ENCODE measurements at places on chromosomes 16 and 17.

DNA sequence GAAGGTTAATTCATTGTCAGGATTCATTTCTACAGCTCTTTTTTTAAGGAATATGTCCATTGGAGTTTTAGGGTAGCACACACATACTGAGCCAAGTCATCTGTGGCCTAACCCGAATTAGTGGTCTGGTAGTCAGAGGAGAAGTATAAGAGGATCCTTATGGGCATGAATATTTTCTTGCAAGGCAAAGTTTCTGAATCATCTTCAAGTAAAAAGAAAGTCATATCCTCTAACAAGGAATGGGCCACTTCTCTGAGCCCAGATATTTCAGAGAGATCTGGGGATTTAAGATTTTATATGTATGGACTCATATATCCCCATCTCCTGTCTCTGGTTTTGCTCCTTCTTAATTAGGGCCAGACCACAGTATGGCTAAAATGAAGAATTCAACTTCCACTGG lies 99.2 kb upstream of the CDH8 start:
- no peak for DNase-seq

- DNase-seq: no peak
Measured at GRCh38 chr17:1498869-1499268, 6.4 kb upstream of the MYO1C start.

GRCh38 chr16:641326-642188 lies at the start of gene MCRIP2:
TSS of gene MCRIP2 (plus strand) at chr16:641828. CDS start at chr16:641992, 164 bp downstream.
- DNase-seq: peak; percentile 90

DNA sequence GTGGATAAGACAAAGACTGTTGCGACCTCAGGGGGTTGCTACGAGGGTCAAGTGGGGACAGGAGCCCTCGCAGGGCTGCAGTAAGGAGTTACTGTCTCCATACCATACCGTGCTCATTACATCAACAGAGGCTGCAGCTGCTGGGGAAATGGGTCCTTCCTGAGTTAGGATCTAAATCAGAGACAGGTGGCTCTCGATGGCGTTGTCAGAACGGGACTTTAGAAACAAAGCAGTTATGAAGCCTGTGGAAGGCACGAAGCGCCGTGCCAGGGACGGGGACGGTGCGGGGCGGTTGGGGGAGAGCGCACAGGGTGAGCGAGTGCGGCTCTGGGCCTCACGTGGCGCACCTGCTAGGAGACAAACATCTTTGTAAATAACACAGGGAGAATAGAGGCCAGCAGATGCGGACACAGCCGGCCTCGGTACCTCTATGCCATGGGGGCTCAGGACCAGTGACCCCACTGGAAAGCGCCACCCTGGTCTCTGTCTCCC lies 34.4 kb downstream of the ZCCHC14 start:
- no peak for DNase-seq

DNA sequence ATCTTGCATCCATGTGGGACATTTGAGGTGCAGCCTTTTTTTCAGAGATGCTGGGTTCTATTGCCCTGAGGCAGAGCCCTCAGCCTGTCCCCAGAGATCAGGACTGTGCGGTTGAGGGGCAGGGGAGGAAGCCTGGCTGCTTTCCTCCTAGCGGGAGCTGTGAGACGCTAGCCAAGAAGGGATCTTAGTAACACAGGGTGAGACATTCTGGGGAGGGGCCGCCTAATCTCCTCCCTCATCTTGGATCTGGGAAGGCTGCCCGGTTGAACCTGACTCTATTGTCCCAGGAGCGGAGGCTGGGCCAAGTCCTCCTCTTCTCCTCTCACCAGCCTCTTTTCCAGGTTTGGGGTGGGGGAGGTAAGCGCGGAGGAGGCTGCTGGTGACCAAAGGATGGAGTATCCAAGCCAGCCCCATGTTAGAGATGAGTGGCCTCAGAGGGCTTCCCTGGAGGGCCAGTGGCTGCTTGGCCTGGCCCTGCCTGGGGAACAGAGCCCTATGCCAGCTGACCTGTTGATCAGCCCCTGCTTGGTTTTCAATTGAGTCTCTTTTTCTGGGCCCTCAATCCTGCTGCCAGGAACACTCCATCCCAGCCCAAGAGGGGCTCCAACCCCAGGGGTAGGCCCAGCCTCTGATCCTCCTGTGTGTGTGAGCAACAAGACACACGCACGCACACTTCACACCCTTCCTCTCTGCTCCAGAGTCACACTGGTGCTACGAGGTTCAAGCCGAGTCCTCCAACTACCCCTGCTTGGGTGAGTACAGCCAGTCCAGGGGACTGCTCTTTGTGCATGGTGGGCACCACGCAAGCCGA lies 5.0 kb downstream of the CA4 start:
- DNase-seq: peak; percentile 2

DNA sequence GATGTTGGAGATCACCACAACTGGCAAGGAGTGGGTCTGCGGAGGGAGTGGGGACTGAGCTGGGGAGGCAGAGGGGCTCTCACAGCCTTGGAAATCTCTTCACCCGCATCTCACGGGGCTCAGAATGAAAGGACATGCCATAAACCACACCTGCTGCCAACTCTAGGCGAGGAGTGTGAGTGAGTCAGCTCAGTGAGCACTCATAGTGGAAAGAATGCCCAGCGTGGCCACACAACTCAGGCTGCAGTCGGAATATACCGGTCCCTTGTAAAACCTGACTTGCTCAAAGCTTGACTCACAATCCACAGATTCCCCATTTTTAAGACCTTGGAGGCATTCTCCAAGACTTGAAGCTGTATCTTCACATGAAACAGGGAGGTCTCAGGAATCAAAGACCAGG lies 36.7 kb downstream of the STAT5A start:
- DNase-seq: no peak

DNA sequence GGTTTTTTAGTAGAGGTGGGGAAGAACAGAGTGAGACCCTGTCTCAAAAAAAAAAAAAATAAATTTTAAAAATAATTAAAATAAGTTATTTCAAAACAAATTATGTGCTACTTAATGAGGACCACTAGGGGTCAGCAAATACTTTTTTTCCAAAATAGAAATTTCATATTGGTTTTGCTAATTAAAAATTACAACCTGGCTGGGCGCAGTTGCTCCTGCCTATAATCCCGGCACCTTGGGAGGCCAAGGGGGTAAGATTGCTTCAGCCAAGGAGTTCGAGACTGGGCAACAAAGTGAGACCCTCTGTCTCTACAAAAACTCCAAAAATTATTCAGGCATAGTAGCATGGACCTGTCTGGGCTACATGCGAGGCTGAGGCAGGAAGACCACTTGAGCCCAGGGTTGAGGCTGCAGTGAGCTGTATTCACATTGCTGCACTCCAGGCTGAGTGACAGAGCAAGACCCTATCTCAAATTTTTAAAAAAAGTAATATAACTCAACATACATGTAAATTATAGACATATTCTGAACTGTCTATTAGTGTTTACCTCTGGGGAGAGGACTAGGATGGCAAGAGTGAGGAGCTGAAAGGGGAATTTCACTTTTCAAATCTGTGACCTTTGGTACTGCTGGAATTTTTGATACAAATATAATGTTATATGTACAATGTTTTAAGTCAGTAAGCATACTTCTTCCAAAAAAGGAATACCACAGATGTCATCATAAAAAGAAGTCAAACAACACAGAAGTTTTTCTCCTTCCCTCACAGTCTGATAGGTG lies 8.1 kb downstream of the MEIOB start:
- DNase-seq: no peak

DNA sequence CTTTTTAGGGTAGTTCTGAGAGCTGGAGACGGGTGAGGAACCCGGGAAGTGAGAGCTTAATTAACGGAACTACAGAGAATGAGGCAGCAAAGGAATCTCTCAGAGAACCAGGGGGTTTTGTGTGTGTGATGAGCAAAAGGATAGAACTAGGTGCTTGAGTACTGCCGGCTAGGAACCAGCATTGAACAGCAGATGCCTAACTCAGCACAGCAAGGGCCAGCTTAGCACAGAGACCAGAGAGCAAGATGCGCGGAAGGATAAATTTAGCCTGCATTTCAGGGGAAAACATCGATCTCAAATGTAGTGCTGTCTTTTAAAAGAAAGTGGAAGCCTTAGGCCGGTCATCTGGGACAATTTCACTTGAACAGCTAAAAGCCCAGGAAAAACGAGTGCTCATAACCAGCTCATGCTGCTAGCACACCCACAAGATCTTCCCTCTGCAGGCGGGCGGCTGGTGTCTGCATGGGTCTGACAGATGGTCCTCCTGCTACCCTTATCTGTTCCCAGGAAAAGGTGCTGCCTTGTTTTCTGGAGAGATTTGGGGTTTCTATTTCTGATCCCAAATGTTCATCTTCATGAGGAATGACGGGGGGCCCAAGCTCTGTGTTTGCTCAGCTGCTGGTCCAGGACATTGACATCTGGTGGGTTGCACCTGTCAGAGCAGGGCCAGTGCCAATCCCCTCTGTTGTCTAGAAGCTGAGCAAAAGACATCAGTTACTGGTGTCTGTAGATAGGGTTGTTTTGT lies 103.9 kb downstream of the SOCS1 start:
- DNase-seq: no peak

- DNase-seq: no peak
Measured at GRCh38 chr16:88924834-88925539, 52.0 kb downstream of the CBFA2T3 start.

DNA sequence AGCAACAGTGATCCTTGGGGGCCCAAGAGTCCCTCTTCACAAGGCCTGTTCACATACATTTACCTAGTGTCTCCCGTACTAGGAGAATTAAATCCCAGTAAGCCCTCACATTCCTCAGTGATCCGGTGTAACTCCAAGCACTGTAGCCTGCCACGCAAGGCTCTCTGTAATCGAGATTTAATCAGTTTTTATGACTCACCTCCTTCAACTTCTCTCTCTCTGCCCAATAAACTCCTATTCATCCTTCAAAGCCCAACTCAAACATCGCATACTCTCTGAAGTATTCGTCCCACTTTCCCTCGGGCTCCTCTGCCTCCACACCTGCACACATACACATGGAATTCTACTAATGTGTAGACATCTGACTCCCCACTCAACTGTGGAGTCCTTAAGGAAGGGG lies 141.8 kb downstream of the CMIP start:
- DNase-seq: no peak

- DNase-seq: no peak
Measured at GRCh38 chr16:68279726-68280558, 15.6 kb downstream of the SLC7A6 start.

DNA sequence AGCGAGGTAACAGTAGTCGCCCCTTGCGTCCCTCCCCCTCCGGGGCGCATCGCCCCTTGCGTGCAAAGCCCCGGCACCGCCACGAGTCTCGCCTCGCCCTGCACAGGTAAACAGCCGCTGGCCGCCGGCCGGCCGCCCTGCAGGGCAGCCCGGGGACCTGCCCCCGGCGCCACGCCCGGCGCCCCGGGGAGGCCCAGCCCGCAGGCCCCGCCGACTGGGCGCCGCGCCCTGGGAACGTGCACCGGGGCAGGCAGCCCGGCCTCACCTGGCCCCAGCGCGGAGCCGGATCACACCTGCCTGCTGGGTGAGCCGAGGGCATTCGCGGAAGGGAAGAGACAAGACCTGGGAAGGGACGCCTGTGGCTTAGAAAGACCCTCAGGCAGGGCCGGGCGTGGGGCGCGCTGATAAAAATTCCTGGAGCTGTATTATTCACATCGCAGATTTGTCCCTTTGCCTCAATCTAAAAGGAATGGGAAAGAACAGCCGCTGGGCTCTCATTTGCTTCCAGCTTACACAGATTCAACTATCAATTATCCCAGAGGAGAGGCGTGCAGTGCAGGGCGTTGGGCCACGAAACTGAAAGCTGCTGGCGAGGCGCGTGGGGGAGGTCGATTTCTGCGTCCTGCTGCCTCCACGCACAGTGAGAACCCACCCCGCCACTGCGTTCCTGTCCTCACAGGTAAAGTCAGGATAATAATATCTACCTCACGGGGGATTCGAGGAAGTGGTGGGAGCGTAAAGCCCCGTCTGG lies 451.9 kb downstream of the SLC39A11 start:
- peak; percentile 79 for DNase-seq

GRCh38 chr16:2209258-2210008 lies 1.2 kb downstream of the BRICD5 start:
- no peak for DNase-seq

DNA sequence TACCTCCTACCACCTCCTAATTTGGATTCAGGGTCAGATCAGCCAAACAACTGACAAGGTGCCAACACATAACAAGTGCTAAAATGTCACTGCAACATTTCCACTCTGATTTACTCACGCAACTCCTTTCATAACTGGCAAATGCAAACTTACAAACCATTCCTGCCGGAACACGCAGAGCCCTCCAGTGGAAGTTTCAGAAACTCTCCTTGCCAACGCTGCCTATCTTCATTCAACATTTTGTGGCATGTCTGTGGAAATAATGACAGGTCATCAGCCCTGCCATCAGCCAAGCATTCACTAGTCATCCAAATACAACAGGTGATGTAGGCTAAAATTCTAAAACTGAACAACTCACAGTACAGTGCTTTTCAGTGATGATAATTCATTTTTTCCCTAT lies 37.7 kb upstream of the OR3A1 start:
- DNase-seq: no peak

DNA sequence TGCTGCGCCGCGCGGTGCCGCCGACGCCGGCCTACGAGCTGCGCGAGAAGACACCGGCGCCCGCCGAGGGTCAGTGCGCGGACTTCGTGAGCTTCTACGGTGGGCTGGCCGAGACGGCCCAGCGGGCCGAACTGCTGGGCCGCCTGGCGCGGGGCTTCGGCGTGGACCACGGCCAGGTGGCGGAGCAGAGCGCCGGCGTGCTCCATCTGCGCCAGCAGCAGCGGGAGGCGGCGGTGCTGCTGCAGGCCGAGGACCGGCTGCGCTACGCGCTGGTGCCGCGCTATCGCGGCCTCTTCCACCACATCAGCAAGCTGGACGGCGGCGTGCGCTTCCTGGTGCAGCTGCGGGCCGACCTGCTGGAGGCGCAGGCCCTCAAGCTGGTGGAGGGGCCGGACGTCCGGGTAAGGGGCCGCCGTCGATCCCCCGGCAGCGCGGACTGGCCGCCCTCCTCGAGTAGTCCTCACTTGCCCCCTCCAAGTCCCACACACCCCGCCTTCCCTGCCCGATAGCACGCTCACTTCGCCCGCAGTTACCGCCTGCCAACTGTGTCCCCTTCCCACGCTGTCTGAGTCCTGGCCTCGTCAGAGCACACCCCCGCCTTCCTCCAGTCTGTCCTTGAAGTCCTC lies 470 bp downstream of the MLYCD start:
- peak; percentile 72 for DNase-seq

- no peak for DNase-seq
Measured at GRCh38 chr17:4569591-4569990, 9.2 kb upstream of the GGT6 start.
